Activated naive CD8-positive, alpha-beta T cell treated with anti-CD3 and anti-CD28 coated beads, Interleukin-2, amount 10 ng/mL, durations not matched to agents 7 days and 5 days (primary cell): ENCODE measurements at places on chromosomes 4 and X. TPM values are rescaled to one million over a fixed set of nuclear protein-coding genes. Genes with fewer than 3 reads are reported as not detected.

- H3K27me3 ChIP-seq: no peaks in the 10 kb centered on the region
- no peak for DNase-seq
- H3K27ac ChIP-seq: no peak overlapping the region
- H3K36me3 ChIP-seq: no peaks in the 10 kb centered on the region
These were observed 630.1 kb downstream of the STIM2 start for GRCh38 chr4:27490766-27491165.

DNA sequence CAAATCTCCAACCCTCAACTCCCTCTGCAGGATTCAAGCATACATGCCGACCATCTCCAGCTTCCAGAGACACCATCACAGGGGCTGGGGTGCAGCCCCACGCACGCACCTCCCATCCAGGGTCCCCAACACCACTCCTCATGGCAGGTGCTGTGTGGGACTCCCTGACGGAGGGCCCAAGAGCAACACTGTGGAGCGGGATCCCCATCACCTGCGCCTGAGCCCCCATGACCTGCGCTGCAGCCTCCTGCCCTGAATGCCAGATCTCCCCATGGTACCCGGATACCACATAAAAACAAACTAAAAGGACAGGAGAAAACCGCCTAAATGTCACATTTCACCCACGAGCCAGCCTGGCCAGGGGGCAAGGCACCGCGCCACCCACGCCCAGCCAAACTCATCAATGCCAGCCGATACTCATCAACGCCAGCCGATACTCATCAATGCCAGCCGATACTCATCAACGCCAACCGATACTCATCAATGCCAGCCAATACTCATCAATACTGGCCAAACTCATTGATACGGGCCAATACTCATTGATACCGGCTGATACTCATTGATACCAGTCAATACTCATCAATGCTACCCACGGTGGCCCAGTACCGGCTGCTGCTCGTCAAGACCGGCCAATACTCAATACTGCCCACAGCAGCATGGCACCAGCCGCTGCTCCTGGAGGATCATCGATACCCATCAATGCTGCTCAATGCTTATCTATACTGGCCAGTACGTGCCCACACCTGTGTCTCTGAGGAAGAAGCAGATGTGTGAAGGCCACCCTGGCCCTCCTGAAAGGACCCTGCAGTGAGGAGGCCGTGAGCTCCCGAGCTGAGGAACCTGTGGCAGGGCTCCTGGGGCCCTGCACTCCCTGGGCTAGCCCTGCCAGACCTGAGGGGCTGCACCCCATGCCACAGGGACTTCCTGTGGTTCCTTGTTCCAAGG lies 6.2 kb downstream of the CTBP1 start:
- peak; percentile 16 for DNase-seq
- no peak overlapping the region for H3K4me3 ChIP-seq
- no peaks in the 10 kb centered on the region for H3K27me3 ChIP-seq
- H3K4me1 ChIP-seq: peaks cover 20% of the 10 kb centered on the region
- peak overlapping the region; percentile 12 for H3K27ac ChIP-seq

DNA sequence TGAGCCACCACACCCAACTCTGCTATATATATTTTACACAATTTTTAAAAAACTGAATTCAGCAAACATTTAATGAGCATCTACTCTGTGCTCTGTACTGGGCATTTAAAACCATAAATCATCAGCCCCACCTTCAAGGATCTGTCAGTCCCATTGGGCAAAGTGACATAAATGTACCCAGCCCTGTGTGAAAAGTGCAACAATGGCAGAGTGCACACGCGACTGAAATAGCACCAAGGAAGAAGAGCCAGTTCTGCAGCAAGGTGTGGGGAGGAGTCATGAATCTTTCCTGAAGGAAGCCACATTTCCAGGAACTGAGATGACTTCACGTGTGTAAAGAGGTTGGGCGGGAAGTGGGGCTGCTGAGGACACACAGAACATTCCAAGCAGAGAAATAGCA lies 111.5 kb upstream of the ATP6AP2 start:
- no peak for DNase-seq
- H3K4me1 ChIP-seq: peaks cover 28% of the 10 kb centered on the region
- H3K27ac ChIP-seq: no peak overlapping the region
- no peaks in the 10 kb centered on the region for H3K36me3 ChIP-seq

GRCh38 chrX:69070949-69071650 lies 94.2 kb downstream of the PJA1 start:
- H3K36me3 ChIP-seq: no peaks in the 10 kb centered on the region
- no peaks in the 10 kb centered on the region for H3K4me1 ChIP-seq
- no peak overlapping the region for H3K4me3 ChIP-seq

DNA sequence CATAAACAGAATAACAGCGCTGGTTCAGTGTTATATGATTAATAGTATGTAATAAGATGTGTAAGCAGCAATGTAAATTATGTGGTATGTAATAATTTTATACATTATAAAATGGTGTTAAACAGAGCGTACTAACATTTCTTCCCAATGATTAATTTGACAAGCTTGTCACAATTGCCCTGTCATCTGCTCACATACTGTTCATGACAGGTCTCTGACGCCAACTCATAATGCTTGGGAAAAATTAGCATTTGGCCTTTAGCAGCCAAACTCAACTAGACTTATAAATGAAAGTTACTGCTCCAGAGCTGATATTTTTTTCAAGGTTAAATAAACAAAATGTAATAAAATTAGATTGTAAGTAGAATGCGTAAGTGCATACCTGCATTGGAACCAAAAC lies 246.8 kb downstream of the TRAM1L1 start:
- no peaks in the 10 kb centered on the region for H3K27me3 ChIP-seq
- no peaks in the 10 kb centered on the region for H3K4me1 ChIP-seq
- H3K27ac ChIP-seq: no peak overlapping the region
- DNase-seq: no peak
- no peak overlapping the region for H3K4me3 ChIP-seq

DNA sequence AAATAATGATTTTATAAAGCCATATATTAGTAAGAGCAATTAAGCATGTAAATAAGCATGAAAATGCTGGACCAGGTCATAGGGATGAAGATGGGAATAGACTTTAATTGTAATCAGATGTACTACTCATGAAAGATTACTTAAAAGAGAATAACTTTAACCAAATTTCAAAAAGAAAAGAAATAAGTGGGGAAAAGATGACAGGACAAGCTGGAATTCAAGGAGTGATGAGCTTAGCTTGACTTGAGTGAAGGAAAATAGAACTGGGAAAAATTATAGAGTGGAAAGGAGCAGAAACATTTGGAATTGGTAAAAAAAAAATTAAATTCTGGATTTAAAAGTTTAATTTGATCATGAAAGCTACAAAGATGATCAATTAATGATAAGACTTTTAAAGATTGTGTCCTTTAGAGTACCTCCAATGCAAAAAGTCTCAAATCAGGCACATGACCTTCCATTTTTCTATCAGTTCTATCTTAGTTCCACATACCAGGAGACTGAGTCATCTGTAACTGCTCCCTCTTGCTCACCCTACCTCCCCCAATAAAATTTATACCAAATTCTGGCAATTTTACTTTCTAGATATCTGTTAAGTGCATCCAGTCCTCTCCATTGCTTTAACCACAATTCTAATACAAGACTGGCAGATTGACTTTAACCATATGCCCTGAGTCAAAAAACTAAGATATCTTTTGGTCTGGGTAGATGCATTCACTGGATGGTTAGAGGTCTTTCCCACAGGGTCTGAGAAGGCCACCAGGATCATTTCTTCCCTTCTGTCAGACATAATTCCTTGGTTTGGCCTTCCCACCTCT lies 56.4 kb upstream of the SLIT2 start:
- no peaks in the 10 kb centered on the region for H3K4me1 ChIP-seq
- no peak for DNase-seq
- H3K36me3 ChIP-seq: no peaks in the 10 kb centered on the region
- H3K4me3 ChIP-seq: no peak overlapping the region

DNA sequence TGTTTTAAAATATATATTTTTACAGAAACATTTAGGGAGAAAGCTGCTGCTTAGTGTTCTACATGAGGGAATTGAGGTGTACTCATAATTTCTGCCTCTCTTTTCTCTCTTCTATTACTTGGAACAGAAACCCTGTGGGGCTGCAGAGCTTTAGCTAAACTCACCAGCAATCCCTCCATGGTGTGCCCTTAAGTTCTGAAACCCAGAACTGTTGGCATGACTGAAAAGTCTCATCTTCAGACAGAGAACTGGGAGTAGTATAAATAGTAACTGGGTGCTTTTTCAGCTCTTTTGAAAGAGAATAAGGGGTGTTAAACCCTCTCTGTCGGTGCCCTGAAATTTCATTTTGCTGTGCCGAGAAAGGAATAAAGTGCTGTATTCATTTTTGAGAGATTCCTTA lies 294.9 kb upstream of the BOD1L1 start:
- no peak overlapping the region for H3K27ac ChIP-seq
- no peak for DNase-seq
- H3K36me3 ChIP-seq: no peaks in the 10 kb centered on the region
- H3K27me3 ChIP-seq: no peaks in the 10 kb centered on the region
- no peak overlapping the region for H3K4me3 ChIP-seq

Gene HPSE
- total RNA-seq: 16.5 TPM

DNA sequence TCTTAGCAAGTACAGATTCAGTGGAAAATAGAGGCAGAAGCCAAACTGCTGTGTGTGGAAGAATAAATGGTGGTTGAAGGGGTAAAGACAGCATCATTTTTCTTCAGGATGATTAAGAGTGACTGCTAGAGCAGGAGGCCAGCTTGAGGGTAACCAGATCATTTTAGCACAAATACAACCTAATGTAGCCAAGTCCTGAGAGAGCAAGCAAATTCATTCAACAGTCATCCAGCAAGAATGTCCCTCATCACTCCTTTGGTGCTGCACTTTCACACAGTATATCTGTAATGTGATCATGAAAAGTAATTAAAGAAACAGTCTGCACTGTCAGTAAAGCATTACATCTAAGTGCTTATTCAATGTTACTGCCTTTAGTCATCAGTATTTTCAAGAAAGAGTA lies 44.8 kb downstream of the NPFFR2 start:
- no peaks in the 10 kb centered on the region for H3K4me1 ChIP-seq
- no peak overlapping the region for H3K27ac ChIP-seq
- H3K4me3 ChIP-seq: no peak overlapping the region
- no peaks in the 10 kb centered on the region for H3K27me3 ChIP-seq
- DNase-seq: no peak

DNA sequence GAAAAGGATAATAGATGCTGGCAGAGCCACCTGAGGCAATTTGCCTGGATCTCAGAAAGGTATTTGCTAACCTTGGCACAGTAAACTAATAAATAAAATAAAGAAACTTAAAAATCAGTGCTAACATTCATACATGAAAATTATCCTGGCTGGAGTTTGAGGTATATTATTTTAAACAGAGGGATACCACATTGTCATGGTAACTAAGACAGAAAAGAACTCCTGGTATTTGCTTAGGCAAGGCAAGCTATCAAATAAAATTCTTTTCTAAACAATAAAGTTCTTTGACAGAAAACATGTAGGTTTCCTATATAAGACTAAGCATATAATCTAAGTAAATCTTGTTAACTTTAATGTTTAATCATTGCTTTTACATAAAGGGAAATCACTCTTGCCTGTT lies 218.8 kb downstream of the MAGEB17 start:
- no peak for DNase-seq
- H3K27ac ChIP-seq: no peak overlapping the region
